Stimulated activated CD8-positive, alpha-beta memory T cell treated with anti-CD3 and anti-CD28 coated beads, Interleukin-2, amount 100 ng/mL, for 1 hour (primary cell): ENCODE measurements at places on chromosomes 3 and 15.
A peak's percentile ranks its signal among the peaks of the same experiment; 100 is the strongest.

GRCh38 chr3:13706886-13707285 lies 158.0 kb downstream of the FBLN2 start:
- no peak for DNase-seq

- no peak for DNase-seq
Measured at GRCh38 chr15:55270291-55270690, 19.3 kb downstream of the RAB27A start.

DNA sequence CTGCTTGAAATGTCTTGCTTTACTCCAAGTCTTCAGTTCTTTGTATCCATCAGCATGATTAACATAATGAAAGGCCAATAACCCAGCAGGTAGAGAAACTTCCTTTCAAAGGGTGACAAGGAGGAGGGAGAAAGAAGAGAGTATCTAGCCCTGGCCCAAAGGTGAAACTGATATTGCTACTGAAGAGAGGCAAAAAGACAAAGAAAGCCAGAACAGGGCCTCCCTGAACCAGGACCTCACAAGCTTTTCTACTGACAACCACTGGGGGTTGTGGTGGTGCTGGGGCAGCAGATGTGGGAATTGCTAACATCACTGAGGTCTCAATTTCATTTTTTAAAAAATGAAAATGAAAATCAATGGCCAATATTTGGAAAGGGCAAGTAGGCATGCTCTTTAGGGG lies 234.1 kb downstream of the RSL24D1 start:
- no peak for DNase-seq

- no peak for DNase-seq
Measured at GRCh38 chr3:133368371-133369067, 31.3 kb upstream of the BFSP2 start.

- DNase-seq = no peak
Measured at GRCh38 chr3:69994919-69995318, 4.6 kb upstream of the SAMMSON start.

GRCh38 chr3:13195374-13195773 lies 122.1 kb upstream of the IQSEC1 start:
- DNase-seq = no peak

GRCh38 chr3:89165636-89166263 lies 58.3 kb downstream of the EPHA3 start:
- no peak for DNase-seq

- no peak for DNase-seq
Measured at GRCh38 chr3:181518222-181518621, 193.5 kb upstream of the SOX2 start.

DNA sequence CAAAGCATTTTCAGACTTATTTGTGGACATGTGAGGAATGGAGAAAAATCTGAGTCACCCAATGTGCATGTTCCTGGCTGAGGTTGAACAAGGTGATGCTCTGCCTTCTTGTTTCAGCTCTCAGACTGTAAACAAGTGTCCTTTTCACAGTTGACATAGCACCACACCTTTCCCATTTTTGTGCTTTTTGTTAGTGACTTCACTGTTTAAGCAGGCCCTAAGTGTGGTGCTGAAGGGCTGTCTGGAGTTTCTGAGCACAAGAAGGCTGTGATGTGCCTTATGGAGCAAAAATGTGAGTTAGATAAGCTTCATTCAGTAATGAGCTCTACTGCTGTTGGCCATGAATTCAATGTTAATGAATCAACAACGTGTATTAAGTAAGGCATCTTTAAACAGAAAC lies 20.4 kb downstream of the ABI3BP start:
- DNase-seq = no peak

- no peak for DNase-seq
Measured at GRCh38 chr3:53255423-53255774, 423 bp downstream of the TKT start.

DNA sequence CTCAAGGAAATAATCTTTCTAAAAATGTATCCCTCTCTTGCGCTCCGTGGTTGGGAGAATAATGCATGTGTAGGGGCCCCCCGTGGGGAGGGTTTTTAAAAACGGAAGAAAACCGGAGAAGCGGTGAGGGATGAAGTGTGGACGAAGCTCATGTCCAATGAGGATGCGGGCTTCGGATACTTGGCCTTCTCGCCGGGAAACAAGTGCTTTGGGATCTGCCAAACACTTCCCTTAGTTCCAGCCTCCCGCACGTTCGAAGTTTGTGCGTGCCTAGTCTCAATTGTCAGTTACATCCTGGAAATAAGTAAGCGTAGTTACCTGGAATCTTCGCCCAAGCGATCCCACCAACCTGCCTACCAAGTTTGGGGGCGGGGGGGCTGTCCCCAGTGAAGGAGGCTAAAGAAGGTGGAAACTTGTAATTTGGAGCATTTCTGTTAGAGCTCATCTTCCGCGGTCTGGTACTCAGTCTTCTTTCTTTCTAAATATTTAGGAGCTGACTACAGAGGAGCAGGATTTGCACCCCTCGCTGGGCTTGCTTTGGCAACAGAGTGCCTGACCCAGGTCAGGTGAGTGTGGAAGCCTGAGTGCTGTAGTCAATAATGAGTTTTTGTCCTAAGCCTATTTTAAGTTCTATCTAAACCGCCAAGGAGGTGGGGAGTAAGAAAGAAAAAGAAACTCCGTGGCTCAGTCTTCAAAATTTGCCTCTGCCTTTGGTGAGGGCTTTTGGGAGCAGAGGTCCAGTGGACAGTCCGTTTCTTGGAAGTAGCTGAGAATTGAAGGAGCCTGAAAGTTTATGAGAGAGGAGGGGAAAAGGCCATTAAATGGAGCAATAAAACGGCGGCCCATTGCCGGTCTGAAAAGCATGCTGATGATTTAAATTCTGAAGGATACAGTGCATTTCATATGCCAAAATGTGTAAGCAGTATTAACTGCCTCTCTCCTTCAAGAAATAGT lies 1.1 kb downstream of the ITPR1 start:
- no peak for DNase-seq

GRCh38 chr3:107409365-107409764 lies 32.1 kb downstream of the CCDC54 start:
- DNase-seq = no peak

- no peak for DNase-seq
Measured at GRCh38 chr3:58419780-58420507, 13.7 kb downstream of the PDHB start.

DNA sequence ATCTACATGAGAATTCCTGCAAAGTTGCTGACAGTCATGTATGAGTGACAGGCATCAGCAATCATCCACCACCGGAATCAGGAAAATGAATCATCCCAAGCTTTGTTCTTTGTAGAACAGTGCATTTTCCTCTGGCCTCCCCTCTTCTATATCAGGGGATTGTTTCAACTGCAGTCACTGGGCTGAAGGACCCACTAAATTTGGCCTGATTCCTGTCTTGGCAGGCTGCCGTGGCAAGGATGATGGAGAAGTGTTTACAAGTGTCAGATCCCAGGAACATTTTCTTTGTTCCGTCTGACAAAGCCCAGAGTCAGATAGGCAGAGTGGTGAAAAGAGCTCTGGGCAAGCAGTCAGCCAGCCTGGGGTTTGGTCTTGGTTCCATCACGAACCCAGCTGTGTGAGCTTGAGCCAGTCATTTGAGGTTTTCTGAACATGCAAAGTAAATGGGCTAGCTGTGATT lies 175.1 kb upstream of the TSC22D2 start:
- DNase-seq = no peak

DNA sequence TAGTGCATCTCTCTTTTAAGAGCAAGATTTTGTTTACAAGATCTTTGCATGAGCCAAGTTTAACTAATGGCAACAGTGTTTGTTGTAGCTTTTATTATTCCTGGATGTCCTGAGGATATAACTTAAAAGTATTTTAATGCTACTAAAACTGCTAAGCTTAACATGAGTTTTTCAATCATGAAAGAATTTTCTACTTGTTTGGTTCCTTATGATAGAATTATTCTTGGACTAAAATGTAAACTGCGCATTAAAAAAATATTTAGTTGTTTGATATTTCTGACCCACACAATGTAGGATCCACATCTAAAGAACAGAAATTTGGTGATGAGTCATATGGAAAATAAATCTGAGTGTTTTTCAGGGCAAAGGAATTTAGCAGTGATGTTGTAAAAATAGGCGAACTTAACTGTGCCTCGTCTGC lies 70.8 kb downstream of the RAP2B start:
- DNase-seq = no peak

DNA sequence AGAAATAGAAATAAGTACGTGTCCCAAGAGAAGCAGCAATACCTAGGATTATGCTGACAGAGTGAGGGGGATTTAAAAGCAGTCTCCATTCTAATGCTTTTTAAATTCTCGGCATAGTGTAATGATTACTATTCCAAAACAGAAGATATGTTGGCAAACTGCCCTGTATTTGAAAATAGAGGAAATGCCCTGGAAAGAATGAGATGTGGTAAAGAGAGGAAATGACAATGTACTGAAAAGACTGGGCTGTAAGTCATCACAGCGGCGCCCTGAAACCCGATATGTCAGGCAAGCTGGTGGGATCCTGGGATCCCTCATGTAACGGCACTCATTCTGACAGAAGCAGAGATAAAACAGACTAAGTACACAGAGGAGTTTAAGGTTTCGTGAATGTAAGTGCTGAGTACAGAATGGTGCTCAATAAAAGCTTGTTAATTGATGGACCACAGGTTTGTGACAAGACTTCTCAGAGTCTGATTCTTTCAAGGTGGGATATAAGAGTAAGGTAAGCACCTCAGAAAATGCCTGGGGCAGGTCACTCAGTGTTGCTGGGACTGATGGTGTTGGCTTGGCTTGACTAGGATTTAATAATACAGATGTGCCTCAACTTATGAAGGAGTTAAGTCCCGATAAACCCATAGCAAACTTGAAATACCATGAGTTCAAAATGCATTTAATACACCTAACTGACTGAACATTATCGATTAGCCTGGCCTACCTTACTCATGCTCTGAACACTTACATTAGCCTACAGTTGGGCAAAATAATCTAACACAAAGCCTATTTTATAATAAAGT lies 91.4 kb downstream of the NFKBIZ start:
- DNase-seq = no peak

GRCh38 chr3:57960174-57960505 lies 48.1 kb upstream of the FLNB start:
- no peak for DNase-seq

DNA sequence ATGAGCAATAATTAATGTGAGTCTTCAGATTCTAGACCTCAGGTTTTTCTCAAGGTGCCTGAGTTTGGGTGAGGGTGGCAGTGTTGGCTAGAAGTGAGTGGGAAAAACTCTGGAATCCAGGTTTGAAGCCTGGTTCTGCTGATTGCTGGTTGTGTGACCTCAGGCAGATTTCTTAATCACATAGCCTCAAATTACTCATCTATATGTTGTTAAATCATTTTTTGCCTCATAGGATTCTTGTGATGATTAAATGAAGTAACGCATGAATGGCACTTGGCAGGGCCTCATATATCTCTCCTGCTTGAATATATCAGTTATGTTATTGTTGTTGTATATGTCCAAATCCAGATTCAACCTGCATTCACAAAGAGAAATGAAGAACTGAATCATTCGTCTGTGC lies 60.5 kb downstream of the NR2F2 start:
- no peak for DNase-seq

- DNase-seq = no peak
Measured at GRCh38 chr3:104648823-104649222, 717.9 kb upstream of the ALCAM start.

DNA sequence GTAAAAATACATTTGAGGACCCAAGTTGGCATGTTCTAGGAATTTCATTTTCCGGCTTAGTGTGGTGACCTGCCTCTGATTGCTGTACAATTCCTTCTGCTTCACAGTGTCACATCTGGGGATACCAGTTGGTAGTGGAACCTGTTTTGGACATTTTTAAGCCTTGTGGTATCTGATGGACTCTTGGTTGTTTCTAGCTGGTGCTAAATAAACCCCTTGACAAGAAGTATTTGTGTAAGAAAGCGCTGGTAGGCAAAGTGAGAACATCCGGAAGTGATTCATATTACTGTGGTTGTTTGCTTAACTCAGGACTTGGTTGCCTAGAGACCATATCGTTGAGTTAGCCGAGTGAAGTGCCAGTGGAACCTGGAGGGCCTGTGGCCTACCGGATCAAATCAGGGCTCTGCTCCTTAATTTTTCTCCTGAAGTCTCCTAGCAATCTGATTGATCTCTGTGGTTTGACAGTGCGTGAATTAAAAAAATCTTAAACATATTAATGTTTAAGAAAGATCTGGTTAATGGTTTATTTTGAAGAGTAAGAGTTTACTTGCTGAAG lies 12.8 kb downstream of the IQGAP1 start:
- DNase-seq = peak; percentile 27

GRCh38 chr15:40763801-40764628 lies at the start of gene GCHFR:
TSS of gene GCHFR (plus strand) at chr15:40764068. CDS start at chr15:40764181, 113 bp downstream.
- DNase-seq = peak; percentile 42

DNA sequence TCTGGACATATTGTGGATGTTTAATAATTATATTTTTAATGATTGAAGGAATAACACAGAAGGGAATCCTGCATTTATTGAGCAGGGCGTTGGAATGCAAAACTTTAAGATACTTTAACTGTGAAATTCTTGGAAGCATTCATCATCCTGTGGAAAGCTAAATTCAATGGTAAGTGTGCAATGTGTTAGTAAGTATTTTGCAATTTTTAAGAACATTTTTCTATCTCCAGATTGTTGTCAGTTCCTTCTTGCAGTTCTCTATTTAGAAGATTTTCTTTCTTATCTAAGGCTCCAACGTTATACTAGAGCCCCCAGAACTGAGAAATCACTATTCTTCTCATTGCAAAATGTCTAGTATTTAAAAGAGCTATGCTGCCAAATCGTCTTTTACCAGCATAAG lies 132.2 kb upstream of the TSC22D2 start:
- no peak for DNase-seq

GRCh38 chr3:31053299-31053698 lies 158.8 kb upstream of the GADL1 start:
- no peak for DNase-seq

DNA sequence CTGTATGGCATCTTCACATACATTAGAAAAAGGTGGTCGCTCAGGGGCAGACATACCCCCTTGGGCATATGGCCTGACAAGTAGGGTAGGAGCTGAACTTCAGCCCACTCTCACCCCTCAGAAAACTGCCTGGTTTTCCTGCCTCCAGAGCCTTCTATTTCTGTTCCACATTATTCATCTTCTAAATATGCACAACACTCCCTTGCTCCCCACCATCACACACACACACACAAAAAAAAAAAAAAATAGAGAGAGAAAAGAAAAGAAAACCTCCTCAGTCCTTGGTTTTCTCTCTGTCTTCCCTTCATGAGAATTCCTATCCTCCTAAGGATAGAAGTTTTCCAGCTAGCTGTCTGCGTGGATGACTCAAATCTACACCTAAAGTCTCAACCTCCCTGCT lies 5.6 kb upstream of the ROPN1 start:
- no peak for DNase-seq

DNA sequence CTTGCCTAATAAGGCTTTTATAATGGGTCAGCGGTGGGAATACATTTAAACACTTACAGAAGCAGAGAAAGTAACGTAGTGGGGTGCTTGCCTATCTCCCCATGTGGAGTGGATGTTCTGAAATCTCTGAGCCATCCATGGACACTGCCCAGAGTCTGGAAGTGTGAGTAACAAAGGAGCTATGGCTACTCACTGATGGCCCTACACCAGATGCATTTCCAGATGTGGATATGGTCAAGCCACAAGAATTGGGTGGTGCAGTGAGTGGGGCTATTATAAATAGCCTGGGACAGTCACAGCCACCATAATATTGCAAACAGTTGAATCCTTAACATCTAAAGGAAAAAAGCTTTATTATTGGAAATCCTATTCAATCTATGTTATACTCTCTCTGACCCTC lies 96.6 kb downstream of the CGNL1 start:
- DNase-seq = no peak
